ENCODE measurements at places on chromosomes 3 and 15.

DNA sequence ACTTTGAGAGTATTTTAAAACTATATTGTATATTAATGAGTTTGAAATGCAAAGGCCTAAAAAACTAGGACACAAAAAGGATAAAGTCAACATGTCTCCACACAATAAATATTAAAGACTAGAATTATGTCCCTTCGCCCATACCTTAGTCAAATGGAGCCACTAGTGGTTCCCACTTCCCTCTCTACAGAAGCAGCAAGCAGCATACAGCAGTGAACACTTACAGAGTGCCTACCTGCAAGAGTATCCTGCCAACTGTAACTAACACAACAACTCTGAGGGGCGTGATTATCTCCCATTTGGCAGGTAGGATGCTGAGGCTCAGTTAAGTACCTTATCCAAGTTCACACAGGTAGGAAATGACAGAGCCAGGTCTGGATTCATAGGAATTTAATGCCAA lies 17.2 kb downstream of the DYNC1LI1 start:
- no peak for DNase-seq

- no peak for DNase-seq
Observed at GRCh38 chr3:172153335-172153861, 114.0 kb downstream of the FNDC3B start.

- no peak for DNase-seq
Observed at GRCh38 chr3:154085071-154085470, 36.1 kb upstream of the ARHGEF26 start.

- no peak for DNase-seq
Observed at GRCh38 chr3:158562674-158563073, 8.3 kb upstream of the MLF1 start.

DNA sequence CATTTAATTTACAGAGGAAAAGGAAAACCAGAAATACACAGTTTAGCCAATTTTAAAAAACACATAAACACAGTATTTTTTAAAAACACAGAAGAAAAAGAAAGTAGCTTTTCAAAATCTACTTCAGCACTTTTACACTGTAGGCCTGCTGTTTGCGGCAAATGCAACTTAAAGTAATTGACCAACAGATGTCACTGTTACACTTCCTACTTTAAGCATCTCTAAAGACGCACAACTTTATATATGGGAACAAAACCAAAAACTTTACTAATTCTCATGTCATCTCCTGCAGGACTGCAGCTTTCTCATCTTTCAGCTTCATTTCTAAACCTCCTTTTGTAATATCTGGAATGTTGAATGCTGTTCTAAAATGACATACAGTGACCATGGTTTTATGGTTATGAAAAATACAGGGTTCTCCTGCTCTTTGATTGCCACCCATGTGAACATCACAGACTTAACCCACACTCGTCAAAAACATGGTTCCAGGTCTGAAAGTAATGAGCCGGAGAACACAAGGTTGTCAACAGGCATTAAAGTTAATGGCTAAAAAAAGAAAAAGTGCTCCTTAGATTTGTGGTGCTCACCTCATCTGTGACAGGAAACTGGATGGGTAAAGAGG lies 107.9 kb downstream of the FMN1 start:
- no peak for DNase-seq

- DNase-seq: no peak
Observed at GRCh38 chr3:119310071-119310470, 15.9 kb downstream of the ARHGAP31 start.

DNA sequence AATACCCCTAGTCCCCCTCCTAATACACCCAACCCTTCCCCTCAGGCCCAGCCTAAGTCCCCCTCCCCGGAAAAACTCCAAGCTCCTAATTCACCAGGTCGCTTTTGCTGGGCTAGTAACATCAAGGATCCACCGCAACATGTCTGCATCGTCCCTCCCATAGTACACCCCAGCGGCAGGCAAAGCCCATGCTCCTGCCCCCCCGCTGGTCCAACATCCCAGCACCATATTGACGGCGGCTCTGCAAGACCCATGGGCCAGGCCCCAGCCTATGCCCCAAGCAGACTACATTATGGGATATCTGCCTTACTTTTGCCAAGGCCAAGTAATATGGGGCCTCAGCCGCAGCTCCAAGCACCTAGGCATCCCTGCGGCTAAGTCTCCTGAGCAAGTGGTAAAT lies 33.5 kb downstream of the ZNF589 start:
- DNase-seq: no peak

GRCh38 chr3:49104052-49104426 lies 518 bp downstream of the QARS1 start:
- DNase-seq: no peak

DNA sequence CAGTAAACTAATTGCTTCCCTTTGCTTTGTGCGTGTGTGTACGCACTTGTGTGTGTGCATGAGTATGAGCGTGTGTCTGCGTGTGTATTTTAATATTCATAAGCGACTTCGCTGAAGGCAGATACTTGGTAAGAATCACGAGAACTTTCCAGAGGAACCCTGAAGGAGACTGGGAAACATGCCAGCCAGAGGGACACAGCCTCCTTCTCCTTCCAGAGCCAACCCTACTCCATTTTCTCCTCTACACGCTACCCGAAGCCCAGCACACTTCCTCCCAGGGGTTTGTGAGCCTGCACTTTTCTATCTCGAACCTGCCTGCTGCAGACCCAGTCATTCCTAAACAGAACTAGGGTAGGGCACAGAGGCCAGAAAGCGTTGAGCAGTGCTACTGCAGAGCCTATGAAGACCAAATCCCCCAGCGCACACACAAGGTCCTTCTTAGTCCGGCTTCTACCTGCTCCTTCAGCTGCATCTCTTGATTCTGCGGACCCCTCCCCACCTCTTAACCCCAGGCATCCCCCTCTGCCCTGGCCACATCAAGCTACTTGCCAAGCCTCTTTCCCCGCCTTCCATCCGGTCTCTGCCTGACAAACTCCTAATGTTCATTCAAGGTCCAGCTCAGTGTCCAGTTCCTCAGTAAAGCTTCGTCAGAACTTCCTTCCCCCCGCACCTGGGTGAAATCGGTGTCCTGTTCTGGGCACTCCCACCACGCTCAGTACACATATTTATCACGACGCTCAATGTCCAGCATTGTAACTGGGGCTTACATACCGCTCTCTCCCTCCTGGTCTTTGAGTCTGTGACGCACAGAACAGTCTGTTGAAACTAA lies 191.8 kb downstream of the FAM43A start:
- no peak for DNase-seq

DNA sequence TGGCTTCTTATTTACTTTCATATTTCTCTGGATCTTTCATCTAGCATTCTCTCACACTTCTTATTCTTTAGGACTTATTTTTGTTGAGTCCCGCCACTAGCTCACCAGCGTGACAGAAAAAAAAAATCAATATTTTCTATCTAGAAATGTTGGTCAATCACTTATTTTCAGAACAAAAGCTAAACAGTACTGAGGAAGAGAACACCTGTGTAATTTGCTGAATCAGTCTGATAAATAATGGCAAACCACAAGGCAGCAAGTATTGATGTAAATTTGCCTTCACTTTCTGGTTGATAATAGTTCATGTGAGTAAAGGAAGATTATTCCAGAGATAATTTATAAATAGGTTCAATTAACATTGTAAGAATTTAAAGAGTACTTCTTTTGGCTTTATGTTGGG lies 179.2 kb downstream of the BCHE start:
- no peak for DNase-seq

GRCh38 chr3:147795418-147795817 lies 386.3 kb downstream of the ZIC1 start:
- DNase-seq: no peak

DNA sequence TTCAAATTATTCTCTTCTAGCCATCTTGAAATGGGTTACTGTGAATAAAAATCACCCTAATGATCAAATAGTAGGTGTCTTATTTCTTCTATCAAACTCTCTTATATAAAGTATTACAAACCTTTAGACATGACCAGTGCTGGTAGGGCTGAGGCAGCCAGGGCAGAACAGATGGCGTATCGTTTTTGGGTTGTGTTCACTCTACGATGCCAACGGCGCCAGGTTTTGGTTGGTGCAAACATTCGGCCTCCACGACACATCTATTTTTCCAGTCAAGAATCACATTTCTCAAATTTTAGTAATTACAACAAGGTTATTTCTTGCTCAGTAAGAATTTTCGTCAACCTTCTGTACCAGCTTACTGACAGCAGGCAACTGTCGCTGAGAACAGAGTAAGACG lies 2.2 kb downstream of the RPL4 start:
- no peak for DNase-seq

DNA sequence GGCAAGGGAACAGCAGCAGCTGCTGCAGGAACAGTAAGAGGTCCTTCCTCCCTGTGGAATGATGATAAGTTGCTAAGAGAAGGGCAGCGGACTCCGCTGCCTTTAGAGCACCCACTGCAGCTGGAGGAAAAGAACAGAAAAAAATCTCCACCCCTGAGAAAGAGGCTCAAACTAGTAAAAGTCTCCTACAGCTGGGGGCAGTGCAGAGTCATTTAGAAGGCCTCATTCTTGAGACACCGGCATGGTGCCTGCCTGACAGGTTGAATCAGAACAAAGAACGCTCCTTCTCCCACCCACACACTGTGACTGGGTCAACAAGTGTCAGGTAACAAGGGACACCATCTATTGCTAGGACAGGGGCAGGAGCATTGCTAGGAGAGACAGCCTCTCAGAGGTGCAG lies 188.4 kb downstream of the ABHD5 start:
- peak; percentile 76 for DNase-seq

- DNase-seq: no peak
Observed at GRCh38 chr15:60612400-60613048, 133.6 kb upstream of the ICE2 start.

- no peak for DNase-seq
Observed at GRCh38 chr3:149276619-149277018, 55.0 kb upstream of the CP start.

DNA sequence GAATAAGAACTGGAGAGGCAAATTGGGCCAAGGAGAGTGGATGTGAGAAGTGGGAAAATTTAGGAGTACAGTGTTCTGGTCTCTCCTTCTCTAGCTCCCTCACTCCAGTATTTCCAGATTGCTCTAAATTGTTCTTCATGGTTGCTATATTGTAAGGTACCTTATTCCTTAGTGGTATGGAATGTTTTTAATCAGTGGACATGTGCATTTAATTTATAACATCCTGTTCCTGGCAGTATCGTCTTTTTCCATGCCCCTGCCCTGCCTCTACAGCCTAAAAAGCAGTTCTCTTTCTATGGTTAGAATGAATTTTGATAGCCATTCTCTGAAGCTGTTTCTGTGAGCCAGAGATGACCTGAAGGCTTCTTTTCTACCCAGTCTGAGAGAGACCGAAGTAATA lies 180.5 kb downstream of the TCF12 start:
- DNase-seq: no peak

DNA sequence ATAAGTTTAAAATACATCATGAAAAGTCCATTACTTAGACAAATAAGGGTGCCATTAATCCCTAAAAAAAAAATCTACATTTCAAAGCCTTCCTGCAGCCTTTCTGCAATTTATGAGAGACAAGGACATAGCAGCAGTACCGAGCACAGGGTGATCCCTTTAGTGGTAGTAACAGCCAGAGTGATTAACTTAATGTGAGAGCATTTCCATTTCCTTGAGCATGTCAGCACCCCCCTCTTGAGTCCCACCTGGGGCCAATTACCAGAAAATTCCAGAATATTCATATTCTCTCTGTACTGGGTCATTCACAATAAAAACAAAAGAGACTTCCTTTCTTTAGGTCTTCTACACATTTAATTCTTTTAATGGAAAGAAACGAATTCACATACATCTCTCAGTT lies 546.9 kb upstream of the CCDC54 start:
- DNase-seq: no peak

DNA sequence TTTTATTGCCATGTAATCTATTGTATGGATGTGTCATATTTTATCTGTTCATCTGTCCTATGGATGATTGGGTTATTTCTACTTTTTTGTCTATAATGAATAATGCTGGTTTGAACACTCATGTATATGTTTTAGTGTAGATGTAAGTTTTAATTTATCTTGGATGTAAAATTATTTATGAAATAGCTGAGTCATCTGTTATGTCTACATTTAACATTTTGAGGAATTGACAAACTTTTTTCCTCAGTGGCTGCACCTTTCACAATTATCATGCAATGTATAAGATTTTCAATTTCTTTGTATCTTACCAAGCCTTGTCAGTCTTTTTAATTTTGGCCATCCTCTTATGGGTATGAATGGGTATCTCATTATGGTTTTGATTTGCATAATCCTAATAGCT lies 666.4 kb downstream of the DIPK2A start:
- DNase-seq: no peak

GRCh38 chr15:71707230-71708050 lies 102.9 kb upstream of the NR2E3 start:
- DNase-seq: no peak

- no peak for DNase-seq
Observed at GRCh38 chr3:140727886-140728285, 50.0 kb downstream of the TRIM42 start.

DNA sequence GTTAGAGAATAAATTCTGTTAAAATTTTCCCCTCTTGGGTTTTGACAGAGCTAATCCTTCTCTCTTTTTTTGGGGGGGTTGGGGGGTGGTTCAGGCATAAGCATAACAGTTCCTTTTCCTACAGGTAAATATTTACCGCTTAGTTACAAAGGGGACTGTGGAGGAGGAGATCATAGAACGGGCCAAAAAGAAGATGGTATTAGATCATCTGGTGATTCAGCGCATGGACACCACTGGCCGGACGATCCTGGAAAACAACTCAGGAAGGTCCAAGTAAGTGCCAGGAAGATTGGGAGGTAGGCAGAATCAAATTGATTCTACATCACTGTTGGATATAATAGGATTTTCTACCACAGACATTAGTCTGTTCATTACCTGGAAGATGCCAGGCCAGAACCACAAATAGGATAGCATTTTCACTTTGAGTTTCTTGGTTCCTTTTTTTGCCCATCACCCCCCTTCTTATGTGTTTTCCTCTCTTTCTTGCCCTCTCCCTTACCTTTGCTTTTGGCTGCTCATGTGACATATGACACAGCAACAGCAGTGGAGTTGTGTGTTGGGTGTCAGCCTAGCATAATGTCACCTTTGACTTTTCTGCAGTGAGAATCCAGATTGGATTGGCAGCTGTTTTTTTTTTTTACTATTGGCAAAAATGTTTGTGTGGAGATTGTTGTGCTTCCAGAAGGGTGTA lies 79.0 kb downstream of the CHD2 start:
- no peak for DNase-seq

- no peak for DNase-seq
Observed at GRCh38 chr3:159038405-159038804, 236.6 kb downstream of the MFSD1 start.

DNA sequence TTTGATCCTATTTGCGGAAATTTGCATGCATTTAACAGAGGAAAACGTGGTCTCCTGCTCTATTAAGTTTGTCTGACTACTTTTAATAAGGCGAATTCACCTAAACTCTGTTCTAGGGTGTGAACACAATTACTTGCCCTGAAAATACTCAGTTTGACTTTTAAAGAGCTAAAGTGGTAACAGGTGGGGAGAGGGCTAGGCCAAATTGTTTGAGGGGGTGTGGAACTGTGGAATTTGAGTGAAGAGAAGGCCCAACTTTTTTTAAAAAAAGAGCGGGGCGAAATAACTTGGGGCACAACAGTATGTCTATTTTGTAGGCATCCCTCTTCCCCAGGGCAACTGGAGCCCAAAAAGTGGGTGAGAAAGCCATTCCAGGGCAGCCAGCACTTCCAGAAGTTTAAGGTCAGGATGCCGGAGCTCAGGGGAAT lies 580 bp upstream of the FXR1 start:
- DNase-seq: no peak

GRCh38 chr3:109803274-109803673 lies 465.9 kb upstream of the DPPA4 start:
- no peak for DNase-seq

Measured in WTC11 (cell line).